Esophagus squamous epithelium (tissue), 5 donors: ENCODE measurements at places on chromosomes 11 and 22.

DNA sequence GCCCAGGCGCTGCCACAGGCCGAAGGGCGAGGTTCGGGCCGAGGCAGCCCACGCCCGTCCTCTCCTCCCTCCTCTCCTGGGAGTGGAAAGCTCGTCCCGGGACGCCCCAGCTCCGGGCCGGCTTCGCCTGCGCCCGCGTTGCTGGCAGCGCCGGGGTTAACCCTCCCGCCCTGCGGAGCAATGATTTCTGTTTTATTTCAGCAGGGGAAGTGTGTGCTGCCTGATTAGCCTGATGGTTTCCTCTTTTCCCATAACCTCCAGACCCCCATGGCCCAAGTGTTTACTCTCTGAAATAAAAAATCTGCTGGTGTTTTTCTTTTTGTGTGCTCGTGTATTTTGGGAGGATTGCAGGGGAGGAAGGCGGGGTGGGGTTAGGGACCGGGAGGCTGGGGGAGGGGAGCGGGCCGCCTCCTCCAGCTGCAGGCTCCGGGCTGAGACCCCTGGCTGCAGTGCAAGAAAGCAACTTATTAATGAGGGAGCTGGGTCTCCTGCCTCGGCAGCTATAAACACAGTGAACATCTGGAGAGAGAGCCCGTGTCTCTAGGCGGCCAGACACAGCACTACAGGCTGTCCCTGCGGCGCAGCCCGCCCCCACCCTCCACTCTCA lies 38.6 kb downstream of the ETS1 start:
- DNase-seq = no peak

- DNase-seq = no peak
Measured at GRCh38 chr11:16780146-16780545, 41.7 kb downstream of the C11orf58 start.

- no peak for DNase-seq
Measured at GRCh38 chr11:9493492-9493891, 32.7 kb downstream of the ZNF143 start.

DNA sequence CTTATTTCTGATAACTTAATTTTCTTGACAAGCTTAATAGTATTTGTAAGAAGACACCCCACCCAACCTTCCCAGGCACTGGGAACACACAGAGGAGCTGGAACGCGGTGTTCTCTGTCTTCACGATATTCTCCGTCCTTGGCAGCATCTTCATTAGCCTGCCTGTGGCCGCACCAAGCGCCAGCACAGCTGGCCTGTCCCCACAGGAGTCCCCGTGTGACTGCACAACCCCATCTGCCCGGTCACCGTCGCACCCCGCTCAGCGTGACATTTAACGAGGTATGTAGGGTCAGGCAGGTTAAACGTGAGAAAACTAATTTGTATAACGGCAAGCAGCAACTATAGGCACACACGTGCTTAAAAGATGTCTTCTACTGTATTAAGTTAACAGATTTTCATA lies 293.3 kb downstream of the BRD1 start:
- DNase-seq = no peak

DNA sequence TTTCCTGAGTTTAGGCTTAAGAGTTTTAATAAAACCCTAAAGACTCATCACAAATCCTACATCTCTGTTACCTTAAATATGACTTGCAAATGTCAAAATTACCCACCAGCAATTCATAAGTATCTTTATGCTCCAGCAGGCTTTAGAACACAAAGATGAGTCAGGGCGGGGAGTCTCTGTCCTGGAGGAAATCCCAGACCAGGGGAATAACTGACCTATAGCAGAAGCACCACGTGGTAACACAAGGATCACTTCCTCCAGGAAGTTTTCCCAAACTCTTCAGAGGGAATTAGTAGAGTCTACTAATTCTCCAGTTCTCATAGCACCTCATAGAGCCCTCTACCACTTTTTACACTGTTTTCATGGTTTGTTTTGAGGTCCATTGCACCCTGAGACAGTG lies 217.0 kb downstream of the NAV2 start:
- no peak for DNase-seq

GRCh38 chr11:115707180-115707905 lies 203.1 kb upstream of the CADM1 start:
- no peak for DNase-seq

GRCh38 chr22:27993201-27993635 lies 74.2 kb upstream of the PITPNB start:
- DNase-seq = no peak

DNA sequence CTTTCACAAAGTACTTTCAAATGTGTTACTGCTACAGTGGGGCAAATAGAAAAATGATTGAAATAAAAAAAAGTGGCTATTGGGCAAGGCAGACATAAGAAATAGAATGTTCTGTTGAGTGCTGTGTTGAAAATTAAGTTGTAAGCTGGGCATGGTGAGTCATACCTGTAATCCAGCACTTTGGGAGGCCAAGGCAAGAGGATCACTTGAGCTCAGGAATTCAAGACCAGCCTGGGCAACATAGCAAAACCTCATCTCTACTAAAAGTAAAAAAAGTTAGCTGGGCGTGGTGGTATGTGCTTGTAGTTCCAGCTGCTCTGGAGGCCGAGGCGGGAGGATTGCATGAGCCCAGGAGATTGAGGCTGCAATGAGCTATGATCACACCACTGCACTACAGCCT lies 26.9 kb upstream of the LDHA start:
- DNase-seq = no peak

DNA sequence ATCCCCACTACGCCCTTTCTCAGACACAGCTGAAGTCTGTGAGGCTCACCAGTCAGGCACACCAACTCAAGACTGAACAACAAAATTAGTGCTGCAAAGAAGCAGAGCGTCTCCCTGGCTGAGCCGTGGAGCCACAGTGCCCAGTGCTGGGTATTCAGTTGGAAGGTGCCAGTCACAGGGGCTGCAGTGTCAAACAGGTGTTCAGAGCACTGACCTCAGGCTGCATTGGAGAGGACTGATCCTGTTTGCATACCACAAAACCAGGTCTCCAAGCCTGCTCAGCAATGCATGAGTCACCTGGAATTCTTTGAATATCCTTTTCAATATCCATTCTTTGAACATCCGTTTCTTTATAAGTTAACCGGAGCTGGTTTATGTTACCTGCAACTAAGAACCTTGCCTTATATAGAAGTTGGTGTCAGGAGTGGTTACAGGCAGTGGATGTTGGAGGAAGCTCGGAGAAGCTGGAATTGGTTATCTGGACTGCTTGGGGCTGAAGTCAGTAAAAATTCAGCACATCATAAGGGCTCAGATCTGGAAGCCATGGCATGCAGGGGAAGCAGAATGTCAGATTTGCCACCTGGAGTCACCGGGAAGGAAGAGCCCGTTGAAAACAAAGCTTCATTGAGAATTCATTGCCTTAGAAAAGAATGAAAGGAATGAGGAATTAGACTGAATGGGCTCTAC lies 30.3 kb downstream of the PDGFB start:
- DNase-seq = no peak

DNA sequence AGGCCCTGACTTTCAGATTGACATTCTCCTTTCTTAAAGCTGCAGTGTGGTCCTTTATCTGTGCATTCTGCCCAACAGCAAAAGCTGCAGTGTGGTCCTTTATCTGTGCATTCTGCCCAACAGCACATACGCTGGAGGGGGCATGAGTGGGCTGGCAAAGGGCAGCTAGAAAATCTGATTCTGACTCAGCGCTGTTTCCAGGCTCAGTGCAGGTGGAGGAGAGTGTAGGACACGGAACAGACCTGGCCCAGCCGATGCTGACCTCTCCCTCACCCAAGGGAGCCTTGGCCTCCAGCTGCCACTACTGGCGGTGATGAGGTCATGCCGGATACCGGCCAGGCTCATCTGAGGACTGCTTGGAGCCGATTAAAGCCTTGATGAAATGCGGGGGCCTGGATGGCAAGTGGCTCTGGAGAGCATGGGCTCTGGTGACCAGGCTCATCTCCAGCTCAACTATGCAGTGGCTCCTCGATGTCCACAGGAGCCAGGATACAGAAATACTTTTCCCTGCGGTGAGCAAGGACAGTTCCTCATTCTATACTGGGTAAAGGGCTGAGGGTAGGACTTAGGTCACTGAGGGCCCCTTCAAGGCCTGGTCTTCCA lies 84.6 kb downstream of the CLPB start:
- no peak for DNase-seq

DNA sequence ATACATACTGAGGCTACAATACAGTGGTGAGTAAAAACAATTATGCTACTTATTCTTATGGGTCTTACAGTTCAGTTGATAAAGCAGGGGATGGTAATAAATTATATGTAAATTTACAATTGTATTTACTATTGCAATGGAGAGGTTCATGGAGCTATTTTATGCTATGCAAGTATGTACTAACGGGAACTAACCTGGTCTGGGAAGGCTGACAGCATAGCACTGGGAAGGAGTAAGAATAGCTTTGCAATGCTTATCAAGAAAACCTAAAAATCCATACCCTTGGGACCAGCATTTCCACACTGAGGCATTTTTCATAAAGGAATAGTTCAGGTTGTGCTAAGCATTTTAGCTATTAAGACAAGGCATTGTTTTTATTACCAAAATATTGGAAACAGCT lies 700.6 kb downstream of the NELL1 start:
- DNase-seq = no peak

GRCh38 chr11:106233191-106233590 lies 155.7 kb downstream of the AASDHPPT start:
- no peak for DNase-seq

DNA sequence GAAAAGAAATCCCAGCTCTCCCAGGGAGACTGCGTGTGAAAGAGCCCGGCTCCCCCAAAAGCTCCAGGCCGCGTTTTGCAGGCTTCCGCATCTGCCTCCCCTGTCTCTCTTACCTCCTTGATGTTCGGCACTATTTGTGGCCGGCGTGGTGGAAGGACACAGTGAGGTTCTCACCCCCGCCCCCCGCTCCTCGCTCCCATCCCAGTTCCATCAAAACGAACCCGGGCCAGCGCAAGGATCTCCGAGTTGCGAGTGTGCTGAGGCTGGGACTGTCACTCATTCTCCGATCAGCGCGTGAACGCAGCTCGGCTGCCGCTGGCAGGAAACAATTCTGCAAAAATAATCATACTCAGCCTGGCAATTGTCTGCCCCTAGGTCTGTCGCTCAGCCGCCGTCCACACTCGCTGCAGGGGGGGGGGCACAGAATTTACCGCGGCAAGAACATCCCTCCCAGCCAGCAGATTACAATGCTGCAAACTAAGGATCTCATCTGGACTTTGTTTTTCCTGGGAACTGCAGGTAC lies at the start of gene NCAM1:
Gene NCAM1 (plus strand): TSS at position 275 of the 523 bp plus-strand sequence.
- DNase-seq = no peak

DNA sequence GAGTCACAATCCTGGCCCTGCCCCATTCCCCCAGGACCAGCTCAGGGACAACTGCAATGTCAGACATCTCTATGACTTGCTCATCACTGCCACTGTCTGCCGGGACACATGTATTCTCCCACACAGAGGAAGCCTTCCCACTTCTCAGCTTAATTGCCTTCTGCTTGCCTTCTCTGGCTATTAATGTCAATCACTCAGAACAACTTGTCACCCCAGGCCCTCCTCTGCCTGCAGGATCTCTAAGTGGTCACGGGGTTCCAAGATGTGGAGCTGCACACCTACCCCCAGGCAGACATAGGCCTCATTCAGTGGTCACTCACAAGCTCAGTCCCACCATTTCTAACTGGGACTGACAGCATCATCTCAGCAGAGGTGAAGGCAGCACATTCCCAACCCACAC lies 15.1 kb downstream of the PLEKHA7 start:
- DNase-seq = no peak

GRCh38 chr11:129282634-129283033 lies 90.5 kb upstream of the ARHGAP32 start:
- no peak for DNase-seq

- DNase-seq = no peak
Measured at GRCh38 chr11:89613911-89614310, 96.2 kb upstream of the TRIM77 start.
